Stimulated activated CD4-positive, alpha-beta T cell treated with anti-CD3 and anti-CD28 coated beads, Interleukin-1b, Interleukin-23, amount 100 ng/mL, for 4 hours (primary cell): ENCODE measurements at places on chromosomes 1 and 21.

- no peak for DNase-seq
These were observed 188.9 kb downstream of the RHOU start for GRCh38 chr1:228923973-228924686.

DNA sequence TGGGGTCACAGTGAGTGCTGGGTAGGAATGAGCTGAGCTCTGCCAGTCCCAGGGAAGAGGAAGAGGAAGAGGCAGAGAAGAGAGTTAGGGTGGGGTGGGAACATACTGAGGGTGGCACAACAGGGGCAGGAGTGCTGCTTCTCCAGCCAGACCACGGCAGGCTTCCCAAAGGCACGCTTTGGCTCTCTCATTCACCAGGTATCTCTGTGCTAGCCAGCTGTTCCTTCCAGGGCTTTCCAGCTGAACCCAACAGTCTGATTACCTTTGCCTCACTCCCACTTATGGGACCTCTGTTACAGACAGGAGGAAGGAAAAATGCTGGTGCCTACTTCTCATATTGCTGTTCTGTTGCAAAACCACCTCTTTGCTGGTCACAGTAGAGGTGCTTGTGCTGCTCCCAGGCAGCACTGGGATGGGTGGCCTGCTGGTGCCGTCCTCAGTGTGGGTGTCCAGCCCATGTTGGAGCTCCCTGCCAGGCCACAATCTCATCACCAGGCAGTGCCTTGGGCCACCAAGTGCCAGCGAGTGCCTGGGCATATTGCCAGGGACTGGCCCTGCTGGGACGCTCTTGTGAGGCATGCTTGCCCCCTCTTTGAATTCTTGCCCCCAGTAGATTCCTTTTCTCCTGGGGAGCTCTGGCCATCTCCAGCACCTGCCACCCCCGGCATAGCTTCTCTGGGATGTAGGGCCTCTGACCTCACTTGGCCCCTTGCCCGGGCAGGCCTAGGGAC lies 2.1 kb downstream of the ADORA1 start:
- DNase-seq = no peak

GRCh38 chr1:29644812-29645211 lies 408.5 kb downstream of the PTPRU start:
- no peak for DNase-seq

DNA sequence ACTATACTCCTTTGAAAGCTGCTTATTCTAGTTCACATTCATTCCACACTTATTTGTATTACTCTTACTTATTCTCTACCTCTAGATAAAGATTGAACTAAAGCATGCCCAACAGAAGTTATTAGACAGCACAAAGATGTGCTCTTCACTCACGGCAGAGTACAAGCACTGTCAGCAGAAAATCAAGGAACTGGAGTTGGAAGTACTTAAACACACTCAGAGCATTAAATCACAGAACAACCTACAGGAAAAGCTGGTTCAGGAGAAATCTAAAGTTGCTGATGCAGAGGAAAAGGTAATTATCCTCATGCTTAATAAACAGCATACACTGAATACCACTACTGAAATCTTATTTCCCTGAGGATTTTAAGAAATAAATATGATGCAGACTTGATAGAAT lies 81.3 kb upstream of the PPIH start:
- DNase-seq = no peak

DNA sequence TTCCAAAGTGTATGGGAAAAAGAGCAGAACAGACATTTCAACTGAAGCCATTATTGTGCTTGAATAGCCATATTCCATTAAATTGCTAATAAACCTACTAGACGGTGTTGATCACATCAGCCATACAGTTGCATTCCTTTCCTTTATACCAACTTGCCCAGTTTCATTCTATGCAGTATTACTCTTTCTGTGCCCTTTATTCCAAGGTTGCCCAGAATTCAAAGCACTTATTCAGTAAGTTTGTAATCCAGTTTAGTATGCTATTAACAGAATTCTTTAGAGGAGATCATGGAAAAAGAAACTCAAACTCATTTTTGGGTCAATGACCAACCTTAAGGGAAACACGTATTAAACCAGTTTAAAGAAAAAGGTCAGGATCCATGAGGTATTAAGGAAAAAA lies 89.5 kb downstream of the DDAH1 start:
- no peak for DNase-seq

DNA sequence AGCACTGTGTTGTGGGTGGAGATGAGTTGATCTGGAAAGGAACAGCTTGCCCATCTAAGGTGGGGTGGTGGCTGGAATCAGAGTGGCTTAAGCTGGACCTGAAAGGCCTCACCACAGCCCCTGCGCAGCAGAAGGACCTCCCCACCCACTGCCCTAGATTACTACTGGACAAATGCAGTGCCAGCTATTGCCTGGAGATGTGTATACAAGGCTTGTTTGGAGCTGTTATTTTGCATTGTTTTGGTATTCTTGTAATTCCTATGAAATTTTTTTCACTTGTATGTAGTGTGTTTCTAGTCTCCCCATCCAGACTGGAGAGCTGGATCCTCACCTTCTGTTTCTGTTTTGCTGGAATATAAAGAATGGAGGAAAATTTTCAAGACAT lies 1.3 kb upstream of the SLC30A1 start:
- DNase-seq = no peak

GRCh38 chr1:171344473-171344820 lies 30.5 kb downstream of the FMO4 start:
- no peak for DNase-seq

DNA sequence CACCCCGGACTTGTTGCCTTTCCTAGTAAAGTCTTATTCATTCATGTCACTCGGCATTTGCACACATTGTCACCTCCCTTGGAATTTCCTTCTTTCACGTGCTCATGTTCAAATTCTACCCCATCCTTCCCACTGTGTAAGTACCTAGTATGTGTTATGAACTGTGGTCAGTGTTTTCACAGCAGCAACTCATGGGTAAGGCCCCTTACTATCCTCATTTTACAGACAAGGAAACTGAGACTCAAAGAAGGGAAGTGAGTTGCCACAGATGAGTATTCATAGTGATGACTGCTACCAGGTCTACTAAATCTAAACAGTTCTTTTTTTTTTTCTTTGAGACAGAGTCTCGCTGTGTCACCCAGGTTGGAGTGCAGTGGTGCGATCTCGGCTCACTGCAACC lies 10.5 kb downstream of the CITED4 start:
- DNase-seq = no peak

DNA sequence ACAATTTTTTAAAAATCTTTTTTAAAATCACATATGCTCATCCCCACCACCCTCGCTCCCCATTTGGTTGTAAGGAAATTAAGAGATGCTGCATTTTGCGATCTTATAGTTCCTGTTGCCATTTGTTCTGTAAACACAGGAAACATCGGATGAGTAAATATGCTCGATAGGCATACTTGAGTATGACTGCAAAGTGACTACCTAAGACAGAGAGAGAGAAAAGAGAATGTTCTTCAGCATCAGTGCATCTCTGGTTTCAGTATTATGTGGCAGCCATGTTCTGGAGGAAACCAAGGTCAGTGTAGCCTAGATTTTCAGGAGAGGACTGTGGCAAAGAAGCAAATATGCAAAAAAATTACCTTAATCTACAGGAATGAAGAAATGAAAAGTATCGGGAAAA lies 265.5 kb upstream of the FMN2 start:
- no peak for DNase-seq

GRCh38 chr1:155277070-155277901 lies at the start of gene HCN3:
Gene HCN3 (plus strand): TSS chr1:155277463. CDS start chr1:155277591, 128 bp downstream.
- DNase-seq = peak; percentile 95

DNA sequence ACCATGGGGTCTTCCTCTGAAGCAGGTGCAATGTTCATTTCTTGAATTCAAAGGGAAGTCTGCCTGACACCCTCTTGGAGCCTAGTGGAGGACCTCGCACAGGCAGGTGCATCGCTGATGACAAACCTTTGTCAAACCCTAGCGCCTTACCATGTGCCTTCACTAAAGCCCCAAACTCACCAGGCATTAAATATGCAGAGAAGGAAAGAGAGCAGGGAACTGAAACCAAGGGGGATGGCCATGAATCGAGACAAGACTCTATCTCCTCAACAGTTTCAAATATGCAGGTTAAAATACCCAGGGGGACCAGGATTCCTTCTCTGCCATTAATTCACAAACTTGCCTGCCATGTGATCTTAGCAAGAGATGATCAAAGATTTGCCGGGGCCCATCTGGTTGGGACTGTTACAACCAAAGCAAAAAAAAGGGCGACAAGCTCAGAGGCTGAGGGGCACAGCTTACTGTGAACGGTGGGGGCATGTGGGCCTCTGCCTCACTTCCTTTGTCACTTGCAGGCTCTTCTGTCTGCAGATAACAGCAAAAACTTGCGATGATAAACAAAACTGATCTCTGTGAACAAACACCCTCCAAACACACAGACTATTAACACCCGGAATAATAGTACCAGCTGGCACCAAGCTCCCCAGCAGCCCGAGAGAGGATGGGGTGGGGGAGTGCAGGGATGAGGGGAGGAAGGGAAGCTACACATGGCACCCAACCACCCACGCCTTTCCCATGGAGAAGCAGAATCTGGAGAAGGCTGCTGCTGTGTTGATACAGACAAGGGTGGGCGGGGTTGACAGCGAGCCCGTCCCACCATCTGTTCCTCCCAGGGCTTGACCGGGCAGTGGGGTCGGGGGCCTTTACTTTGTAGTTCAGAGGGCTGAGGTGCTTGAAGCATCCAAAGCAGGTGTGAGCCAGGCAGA lies 33.9 kb downstream of the TMEM63A start:
- DNase-seq = no peak

GRCh38 chr1:39199593-39199992 lies 4.9 kb upstream of the MACF1 start:
- no peak for DNase-seq

DNA sequence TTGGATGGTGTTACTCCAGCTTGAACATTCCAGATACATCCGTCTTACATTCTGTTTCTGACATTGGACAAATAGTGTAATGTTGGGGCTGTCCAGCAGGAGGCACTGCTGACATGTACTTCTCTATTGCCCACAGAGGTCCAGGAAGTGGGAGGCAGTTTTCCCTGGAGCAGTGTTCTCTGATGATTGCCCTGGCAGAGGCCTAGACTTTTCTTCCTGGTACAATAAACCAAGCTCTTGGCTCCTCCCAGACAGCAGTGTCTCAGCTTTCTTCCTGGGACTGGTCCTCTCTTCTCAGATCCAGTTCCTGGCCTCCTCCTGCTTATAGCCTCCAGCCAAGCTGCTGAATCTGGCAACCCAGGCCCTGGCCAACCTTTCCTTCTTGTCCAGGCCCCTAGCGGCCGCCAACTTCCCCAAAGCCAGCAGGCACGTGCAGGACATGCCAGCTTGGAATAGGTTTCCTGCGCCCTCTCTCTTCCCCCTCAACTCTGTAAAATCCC lies 14.9 kb upstream of the IFNLR1 start:
- DNase-seq = peak; percentile 40

GRCh38 chr1:8425781-8426161 lies 107.9 kb downstream of the SLC45A1 start:
- DNase-seq = no peak

DNA sequence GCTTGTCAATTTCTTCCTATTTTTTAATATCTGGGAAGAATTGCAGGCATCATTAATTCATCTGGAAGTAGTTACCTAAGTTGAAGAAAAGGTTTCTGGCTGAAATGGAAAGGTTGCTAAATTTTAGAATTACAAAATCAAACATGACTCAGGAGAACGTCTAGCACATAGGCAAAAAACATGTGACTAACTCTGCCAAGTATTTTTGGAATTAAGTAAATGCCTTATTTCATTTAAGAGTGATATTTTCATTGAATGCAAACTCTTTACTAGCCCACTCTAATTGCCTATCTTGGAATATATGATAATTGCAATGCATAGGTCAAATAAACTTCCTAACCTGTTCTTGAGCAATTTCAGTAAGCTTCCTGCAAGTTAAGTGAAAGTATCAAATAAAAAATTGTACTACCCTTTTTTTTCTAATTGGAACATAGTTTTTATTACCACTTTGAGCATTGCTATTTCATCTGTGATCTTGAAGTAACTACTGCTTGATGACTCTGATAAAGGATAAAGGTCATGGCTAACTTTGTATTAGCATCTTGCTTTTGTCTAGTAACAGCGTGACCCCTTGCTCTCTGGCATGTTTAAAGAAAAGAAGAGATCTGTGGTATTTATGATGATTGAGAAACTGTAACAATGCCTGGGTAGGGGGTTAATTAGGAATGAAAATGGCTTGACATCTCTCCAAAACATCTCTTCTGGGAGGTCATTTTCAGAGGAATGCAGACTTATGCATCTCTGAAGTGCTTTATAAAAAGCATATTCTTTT lies 208.3 kb upstream of the NCAM2 start:
- no peak for DNase-seq

GRCh38 chr1:234197839-234198238 lies 175.4 kb upstream of the COA6 start:
- DNase-seq = no peak

DNA sequence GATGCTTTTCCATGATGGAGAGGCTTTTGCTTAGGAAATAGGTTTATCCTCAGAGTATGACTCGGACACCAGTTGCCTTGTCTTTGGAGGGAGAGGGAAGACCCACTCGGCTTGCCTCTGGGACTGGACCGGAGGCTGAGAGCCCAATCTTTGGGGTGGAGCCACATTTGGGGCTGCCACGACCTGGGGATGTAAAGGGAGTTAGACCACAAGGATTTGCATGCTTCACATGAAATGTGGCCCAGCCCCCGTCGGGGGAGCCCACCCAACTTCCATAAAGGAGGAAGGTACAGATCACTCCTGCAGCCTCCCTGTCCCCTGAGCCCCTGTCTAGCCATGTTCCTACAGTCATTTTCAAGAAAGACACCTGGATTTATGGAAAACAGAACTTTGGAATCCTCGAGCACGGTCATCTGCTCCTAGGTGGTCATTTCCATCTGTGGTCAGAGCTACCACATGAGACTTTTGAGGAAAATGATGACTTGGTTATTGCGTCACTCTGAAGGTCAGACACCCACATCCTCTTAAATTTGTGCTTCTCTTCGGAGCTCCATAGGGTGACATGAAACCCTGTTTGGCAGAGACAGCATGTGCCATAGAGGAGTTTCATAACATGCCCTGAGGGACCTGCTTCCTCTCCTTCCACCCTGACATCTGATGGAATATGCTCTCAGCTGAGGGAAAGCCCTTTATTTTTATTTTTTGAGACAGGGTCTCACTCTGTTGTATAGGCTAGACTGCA lies 99.4 kb upstream of the SLC45A1 start:
- no peak for DNase-seq

DNA sequence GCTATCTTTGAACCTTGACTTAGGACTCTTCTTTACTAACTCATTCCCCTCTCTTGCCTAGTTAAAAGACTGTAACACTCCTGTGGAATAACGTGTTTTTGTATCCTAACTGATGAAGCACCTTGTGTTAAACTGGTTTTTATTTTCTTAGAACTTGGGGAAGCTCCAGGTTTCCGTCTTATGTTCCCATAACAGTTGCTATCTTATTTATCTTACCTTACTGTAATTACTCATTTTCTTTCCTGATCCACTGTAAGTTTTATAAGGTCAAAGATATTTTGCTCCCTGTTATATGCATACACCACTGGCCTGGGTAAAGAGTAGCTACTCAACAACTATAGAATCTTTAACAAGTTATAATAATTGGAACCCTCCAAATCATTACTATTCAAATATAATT lies 43.1 kb downstream of the RPL5 start:
- no peak for DNase-seq

GRCh38 chr1:1542766-1543705 lies 2.6 kb upstream of the TMEM240 start:
- no peak for DNase-seq
